ENCODE measurements at places on chromosomes 5 and 9.

DNA sequence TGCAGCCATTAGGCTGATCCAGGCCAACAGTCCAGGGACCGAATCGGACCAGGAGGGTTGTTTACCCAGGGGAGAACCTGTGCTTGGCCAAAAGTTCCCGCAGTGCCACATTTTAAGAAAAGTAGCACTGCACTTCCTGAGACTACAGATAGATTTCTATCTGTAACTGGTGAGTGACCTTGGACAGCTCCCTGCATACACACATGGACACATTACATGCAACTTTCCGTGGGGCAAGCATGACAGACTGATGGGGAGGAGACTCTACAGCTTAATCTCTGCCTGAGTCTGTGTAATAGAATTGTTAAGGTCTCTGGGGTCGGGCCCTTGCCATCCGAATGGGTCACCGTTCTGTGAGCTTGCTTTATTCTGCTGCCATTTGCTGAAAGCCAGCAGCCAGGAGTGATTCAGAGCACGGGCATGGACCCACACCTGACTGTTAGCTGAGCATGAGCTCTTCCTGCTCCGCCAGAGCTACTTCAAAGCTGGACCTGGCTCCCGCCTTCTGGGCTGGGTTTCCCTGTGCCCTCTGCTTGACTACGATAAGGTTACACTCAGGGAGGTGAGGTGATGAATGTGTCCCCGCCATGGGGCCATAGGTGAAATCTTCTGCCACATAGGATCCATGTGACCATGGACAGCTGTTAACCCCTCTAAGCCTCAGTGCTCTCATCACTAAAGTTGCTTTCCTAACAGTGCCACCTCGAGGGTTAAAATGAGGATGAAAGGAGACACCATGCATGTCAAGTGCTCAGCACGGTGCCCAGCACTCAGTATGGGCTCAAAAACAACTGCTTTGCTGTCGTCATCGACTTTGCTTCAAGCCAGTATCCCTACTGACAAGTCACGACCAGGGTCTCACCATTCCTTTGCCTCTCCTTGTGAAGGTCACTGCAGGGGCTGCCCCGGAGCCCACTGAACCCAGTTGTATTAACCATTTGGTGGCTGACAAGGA, 200.0 kb downstream of the MELK start:
- no peak for DNase-seq

DNA sequence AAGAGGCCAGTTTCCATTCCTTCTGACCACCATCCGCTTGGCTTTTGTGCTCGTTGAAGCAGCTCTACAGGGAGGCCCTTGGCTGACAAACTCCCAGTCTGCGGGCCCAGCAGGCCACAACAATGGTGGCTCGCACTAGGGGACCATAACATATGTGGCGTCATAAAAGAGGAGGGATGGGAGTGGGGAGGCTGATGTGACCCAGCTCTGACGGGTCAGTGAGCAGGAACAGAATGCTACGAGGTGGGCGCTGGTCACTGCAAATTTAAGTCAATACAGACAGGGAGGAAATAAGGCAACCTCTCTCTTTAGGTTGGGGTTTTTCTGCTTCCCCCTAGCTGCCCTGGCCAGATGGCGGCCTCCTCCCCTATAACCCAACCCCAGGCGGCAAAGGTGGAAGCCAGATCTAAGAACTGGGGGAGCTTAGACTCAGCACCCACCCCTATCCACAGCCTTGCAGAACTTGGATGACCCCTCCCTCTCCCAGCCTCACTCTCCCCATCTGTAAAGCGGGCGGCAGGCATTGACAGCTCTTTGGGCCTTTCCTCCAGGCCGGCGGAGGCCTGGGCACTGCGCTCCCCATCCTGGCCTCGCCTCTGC, 778 bp downstream of the FRRS1L start:
- no peak for DNase-seq

DNA sequence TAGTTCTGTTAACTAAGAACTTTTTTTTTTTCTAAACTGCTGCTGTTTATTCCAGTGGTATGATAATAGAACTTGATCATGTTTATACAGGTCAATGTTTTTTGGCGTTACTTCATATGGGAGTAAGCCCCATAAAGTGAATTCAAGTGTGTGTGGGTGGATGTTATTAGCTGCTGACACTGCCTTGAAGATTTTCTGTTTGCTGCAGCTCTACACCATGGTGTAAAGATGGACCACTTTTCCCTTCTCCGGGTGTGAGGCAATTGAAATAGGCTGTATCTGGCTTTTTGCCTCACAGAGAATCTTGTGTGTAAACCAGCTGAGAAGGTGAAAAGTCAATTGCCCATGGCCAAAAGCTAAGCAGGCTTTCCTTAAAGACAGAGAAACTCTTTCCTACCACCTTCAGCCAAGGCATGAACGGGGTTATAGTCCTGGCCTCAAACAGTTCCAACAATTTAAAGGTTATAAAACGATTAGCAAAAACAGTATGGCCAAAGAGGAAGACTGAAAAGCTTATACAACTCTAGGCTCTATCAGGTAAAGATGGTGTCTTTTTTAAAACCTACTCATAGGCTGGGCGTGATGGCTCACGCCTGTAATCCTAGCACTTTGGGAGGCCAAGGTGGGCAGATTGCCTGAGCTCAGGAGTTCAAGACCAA, 33.9 kb upstream of the ABCA1 start:
- DNase-seq, result no peak

- DNase-seq, result no peak
These were observed 324.0 kb downstream of the NDUFS4 start for GRCh38 chr5:53884417-53884816.

DNA sequence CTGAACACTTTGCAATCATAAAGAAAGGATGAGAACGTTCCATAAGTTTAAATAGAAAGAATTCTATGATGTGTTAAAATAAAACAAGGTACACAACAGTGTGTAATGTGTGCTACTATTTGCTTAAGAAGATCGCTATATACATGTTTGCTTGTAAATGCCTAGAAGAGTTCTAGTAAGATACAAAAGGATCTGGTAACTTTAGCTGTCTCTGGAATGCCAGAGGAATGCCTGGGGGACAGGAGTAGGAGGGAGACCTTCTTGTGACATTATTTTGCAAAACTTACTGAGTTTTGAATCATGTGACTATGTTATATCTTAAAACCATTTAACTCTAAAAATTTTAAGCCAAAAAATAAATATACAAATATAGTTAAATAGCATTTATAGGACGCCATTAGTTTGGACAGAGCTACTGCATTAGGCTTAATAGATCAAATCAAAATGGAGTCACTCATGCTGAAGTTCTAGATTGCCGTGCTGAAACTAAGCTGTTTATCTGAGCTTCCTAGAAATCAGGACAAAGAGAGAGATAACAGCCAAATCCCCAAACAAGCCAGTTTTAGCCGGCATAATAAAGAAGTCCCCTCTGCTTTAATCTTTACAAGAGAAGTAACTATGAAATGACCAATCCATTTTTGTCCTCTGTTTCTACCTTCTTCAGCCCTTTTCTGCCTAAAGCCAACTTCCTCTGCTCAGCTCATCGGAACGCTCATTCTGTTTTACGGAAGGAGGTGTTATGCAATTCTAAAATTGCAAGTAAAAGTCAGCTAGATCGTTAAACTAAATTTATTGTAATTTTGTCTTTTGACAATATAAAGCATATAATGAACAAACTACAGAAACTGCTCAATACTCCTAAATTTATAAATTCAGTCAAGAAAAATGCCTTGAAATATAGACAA, 44.8 kb downstream of the LIX1 start:
- DNase-seq, result no peak

- no peak for DNase-seq
These were observed 160.8 kb downstream of the CEMIP2 start for GRCh38 chr9:71607461-71607881.

DNA sequence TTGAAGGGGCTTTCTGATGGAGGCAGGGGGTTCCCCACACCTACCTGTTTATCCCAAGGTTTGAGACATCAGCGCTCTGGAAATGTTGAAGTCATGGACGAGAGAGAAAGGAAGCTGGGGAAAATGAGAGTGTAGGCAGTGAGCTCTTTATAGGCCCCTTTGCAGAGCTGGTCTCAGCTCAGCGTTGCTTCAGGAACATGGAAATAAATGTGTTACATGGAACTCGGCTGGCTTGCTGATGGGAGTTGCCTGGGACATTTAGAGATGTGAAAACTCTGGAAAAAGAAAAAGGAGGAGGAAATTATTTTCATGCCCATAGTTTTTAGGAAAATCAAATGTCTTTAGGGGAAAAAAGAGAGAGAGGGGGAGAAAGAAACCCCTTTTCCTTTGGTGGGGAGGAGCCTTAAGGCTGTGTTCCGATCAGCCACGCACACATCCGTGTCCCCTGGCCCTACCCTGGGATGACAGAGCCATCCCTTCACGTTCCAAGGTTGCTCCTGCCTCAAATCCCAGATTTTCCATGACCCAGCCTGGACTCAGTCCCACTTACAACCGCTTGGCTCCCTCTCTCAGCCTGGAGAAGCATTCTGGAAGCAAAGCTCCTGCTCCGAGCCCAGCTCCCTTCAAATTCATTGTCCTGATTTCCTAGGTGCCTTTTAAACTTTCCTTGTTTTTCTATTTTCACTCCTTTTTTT, 78.3 kb downstream of the COL27A1 start:
- DNase-seq, result no peak

DNA sequence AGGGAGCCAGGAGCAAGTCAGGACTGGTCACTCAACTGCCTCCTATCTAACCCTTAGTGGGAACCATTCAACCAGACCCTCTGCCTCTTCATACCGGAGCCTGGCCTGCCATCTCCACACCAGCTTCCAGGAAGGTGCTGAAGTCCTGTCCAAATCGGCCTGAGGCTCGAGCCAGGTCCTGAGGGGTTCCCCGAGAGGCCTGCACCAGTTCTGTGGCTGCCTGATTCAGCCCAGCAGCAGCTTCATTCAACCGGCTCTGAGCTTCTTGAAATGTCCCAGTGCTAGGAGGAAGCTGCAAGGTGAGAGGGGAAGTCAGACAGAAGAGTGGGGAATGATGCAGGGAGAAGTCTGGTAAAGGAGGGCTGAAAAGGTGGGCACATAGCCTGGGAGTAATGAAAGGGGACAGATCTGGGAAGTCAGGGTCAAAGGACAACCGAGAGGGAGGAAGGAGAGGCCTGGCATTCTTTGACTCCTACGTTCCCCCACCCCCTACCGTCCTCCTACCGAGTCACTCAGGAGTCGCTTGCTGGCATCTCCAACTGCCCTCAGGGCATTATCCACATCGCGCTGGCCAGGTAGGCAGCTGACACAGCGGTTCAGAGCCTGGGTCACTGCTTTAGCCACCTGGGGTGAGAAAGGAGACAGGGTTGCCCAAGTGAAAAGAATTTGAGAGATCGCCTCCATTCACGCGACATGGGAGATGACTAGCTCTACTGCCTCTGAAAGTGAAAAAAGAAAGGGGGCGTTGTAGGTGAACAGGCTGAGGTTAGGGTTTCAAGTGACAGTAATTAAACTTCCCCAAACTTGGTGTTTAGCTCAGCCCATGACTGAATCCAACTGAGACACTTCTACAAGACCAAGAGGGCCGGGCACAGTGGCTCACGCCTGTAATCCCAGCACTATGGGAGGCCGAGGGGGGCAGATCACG, 20.2 kb downstream of the TLN1 start:
- DNase-seq, result no peak

DNA sequence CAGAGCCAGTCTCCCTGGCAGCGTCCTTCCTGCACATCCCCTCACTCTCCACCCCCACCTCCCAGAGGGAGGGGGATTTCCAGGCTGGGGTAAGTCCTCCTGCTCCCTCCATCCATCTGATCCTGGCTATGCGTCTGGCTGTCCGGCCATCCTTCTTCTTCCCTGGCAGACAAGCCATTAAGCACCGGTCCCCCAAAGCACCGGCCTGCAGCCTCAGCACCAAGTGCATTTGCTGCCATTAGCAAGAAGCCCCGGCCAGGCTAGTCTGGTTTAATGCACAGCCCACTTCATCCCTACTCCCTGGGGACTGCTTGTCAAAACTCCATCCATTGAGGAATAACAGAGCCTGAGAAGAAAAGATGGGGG, 208.7 kb upstream of the IER5L start:
- no peak for DNase-seq

DNA sequence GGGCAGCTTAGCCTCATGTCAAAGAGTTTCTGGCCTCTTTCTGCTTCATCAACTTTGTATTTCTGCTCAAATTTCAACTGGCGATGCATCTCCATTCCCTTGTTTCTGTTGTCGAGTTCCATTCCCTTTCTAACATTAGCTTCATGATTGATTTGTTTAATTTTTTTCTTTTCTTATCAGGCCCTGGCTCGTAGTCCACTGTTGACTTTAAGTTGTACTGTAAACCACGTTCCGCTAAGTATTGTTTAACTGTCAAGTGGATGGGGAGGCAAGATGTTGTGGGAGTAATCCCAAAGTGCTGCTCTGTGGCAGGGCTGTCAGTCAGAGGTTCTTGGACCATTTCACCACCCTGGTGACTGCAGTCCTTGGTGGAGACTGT, 309.1 kb downstream of the PSAT1 start:
- no peak for DNase-seq

DNA sequence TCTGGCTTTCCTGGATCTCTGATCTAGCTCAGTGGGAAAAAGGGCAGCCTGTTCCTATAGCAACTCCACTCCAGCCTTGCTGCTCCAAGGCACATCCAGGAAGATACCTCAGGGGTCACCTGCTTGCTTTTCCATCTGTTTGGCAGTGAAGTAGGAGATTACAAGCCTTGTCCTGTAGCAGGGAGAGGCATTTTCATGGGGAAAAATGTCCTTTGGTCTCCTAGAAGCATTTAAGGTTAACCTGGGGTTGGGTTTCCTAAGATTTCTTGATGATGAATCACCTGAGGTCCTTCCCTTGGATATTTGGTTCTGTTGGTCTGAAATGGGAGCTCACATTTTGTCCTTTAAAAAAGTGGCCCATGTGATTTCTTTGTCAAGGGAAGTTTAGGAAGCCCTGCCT, 1.5 kb upstream of the TMEM174 start:
- DNase-seq, result no peak

DNA sequence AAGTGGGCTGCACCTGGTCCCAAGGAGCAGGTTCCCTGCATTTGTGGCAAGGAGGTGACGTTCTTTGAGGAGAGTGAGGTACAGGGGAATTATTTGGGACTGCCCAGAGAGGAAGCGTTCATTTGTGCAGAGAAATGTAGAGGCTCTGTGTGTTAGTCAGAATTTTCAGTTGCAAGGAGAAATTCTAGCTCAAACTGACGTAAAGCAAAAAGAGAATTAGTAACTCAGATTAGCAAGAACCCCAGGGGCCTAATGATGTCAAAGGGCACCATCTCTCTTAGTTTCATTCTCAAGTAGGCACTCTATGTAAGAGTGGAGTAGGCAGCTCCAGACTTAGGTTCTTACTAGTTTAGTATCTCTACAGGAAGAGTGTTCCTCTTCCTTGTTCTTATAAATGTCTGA, 2.4 kb upstream of the TXN start:
- no peak for DNase-seq

GRCh38 chr5:38023371-38023770, 183.5 kb upstream of the GDNF start:
- DNase-seq, result no peak

GRCh38 chr5:66337626-66338226, 193.6 kb downstream of the SREK1 start:
- DNase-seq, result no peak

- no peak for DNase-seq
These were observed 764 bp downstream of the CAMLG start for GRCh38 chr5:134738963-134739661.

GRCh38 chr5:141683596-141684141, 1.6 kb upstream of the ARAP3 start:
- DNase-seq, result no peak
